ENCODE measurements at places on chromosomes 1 and 21.
A peak's percentile ranks its signal among the peaks of the same experiment; 100 is the strongest.

- DNase-seq = no peak
Observed at GRCh38 chr1:245996811-245997210, 510.3 kb downstream of the SMYD3 start.

GRCh38 chr1:223207293-223208066 lies 64.4 kb upstream of the TLR5 start:
- no peak for DNase-seq

DNA sequence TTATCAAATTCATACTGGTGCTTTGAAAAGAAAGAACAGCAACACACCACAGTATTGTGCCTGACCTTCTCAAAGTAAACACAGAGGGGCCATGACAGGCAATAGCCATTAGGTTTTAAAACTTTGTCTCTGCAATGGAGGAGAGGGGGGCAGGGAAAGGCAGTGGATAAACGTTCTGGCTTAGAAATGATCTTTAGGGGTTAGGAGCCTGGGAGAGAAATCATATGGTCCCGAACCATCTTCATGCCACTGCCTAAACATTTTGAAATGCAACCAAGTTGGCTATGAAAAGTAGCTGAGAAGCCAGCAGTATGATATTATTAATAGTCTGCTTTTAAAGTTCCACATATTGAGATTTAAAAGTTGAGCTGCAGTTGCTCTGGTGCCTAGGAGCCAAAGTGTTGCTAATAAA lies 39.8 kb downstream of the PLPP3 start:
- no peak for DNase-seq

- peak; percentile 28 for DNase-seq
Observed at GRCh38 chr1:220700556-220701179, 10.5 kb downstream of the C1orf115 start.

- no peak for DNase-seq
Observed at GRCh38 chr1:10271869-10272268, 61.5 kb downstream of the KIF1B start.

GRCh38 chr1:74396933-74397332 lies 115.5 kb downstream of the LRRC53 start:
- DNase-seq = peak; percentile 1

DNA sequence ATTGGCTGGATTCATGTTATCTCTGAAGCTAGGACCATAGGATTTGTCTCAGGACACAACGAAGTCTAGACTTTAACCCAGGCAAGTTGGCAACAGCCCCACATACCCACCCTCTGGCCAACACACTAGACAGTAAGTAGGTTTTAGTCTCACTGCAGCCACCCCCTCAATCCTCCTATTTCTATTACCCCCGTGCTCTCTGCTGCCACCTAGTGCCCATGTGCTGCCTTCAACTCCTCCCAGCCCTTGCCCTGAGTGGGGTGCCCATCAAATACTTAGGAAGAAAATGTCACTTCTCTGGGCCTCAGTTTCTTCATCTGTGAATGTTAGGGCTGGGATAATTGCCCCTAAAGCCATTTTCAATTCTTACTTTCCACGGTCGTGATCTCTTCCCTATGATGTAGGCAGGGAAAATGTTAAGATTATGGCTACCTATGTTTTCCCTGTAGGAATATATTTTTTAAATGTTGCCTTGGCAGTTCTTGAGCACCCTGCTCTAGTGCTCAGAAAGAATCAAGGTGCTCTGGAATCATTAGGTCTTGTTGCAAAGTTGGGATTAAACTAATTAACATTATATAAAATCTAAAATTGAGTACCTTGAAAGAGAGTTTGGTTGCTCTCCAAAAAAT lies 213.0 kb downstream of the LMX1A start:
- DNase-seq = no peak

DNA sequence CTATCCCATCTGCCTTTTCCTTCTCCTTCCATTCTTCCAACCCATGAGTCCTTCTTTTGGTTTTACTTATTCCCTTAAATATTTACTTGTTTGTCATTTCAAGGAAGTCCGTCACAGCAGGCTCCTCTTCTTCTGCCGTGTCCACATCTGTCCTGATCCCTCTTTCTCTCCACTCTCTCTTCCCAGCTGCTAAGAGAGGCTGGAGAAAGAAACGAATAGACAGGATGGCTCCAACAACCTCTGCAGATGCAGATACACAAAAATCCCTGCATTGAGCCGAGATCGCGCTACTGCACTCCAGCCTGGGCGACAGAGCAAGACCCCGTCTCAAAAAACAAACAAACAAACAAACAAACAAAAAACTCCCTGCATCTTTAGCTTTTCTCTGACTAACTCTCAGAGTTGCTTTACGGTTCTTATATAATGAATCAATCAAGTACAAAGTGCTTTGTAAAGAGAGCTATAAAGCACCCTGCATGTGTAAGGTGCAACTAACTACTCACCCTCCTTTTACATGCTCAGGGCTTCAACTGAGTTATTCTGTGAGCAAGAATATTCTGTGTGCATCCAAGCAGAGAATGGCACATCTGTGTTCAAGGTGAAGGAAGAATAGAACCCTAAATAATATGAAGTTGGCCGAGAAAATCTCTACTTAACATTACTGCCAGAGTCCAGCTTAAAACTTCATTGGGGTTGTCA lies 3.8 kb upstream of the SAMD13 start:
- DNase-seq = no peak

GRCh38 chr1:75618382-75618781 lies 7.5 kb upstream of the SLC44A5 start:
- DNase-seq = no peak

DNA sequence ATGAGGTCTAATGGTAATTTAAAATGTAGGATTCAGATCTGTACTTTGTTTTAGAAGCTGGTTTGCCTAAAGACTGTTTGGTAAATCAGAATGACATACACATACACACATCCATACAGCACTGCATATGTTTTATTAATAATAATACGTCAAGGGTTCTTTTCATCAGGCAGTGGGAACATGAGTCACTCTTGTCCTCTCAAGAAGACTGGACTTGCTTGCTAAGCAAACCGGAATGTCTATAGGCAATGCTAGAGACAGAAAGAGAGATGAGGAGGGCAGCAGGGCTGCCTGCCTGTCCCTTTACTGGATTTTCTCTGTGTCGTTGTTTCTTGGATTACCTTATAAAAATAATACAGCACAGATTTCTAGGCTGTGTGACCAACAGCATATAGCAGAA lies 119.1 kb upstream of the GALNT2 start:
- DNase-seq = no peak

- DNase-seq = no peak
Observed at GRCh38 chr1:205020466-205020865, 22.5 kb upstream of the CNTN2 start.

All from fibroblast of pulmonary artery (primary cell).